ENCODE measurements at places on chromosomes 6 and 20.

GRCh38 chr20:59074456-59074855 is 31.9 kb upstream of the PRELID3B start:
- DNase-seq, result no peak
- H3K4me1 ChIP-seq, result no peaks in the 10 kb centered on the region
- peaks cover 2% of the 10 kb centered on the region for H3K27me3 ChIP-seq
- H3K4me3 ChIP-seq, result no peak overlapping the region

DNA sequence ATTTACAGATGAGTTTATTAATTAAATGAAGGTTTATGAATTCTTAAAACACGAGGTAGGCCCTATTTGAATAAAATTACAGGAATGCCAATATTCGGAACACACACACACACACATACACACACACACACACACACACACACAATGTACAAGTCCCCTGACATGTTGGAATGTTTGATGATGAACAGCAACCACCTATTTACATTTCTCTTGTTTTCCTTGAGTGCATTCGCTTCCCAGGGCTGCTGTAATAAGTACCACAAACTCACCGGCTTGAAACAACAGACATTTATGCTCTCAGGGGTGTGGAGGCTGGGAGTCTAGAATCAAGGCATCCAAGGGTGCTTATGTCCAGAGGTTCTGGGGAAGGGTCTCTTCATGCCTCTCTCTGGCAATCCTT is 90.3 kb downstream of the SLC22A3 start:
- no peak overlapping the region for H3K27ac ChIP-seq
- DNase-seq, result no peak
- peaks cover 7% of the 10 kb centered on the region for H3K27me3 ChIP-seq
- no peak overlapping the region for H3K4me3 ChIP-seq
- no peaks in the 10 kb centered on the region for H3K4me1 ChIP-seq

DNA sequence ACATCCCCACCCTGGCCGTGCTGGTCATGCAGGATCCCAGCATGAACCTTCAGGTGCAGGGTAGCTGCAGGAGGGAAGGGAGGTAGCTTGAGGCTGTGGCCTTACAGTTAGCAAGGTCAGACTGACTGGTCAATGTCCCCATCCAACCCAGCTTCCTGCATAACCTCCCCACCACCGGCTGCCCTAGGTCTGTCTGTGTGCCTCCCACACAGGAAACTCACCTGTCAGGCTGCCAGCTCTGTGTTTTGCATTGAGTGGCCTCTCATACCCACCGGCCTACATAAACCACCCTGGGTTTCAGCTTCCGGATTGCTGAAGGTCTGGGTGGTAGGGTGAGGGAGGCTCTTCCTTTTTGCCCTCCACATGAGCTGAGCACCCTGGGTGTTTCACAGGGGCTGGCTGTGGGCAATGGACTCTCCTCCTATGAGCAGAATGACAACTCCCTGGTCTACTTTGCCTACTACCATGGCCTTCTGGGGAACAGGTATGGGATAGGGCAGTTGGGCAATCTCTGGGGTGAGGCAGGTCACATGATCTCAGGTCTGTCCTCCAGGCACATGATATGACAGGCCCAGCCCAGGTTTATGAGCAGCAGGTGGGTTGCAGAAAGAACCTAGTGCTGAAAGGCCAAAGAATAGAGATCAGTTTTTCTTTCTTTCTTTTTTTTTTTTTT is 1.8 kb downstream of the CTSA start:
- H3K27me3 ChIP-seq, result no peaks in the 10 kb centered on the region
- H3K36me3 ChIP-seq, result peaks cover 9% of the 10 kb centered on the region
- no peak for DNase-seq
- H3K4me1 ChIP-seq, result peaks cover 46% of the 10 kb centered on the region

GRCh38 chr6:36926708-36927513 is 27.6 kb upstream of the PI16 start:
- H3K27ac ChIP-seq, result no peak overlapping the region
- H3K4me3 ChIP-seq, result no peak overlapping the region
- H3K4me1 ChIP-seq, result no peaks in the 10 kb centered on the region
- no peaks in the 10 kb centered on the region for H3K36me3 ChIP-seq

- H3K27me3 ChIP-seq, result no peaks in the 10 kb centered on the region
- peaks cover 26% of the 10 kb centered on the region for H3K36me3 ChIP-seq
- peak; percentile 24 for DNase-seq
- H3K4me3 ChIP-seq, result no peak overlapping the region
- no peak overlapping the region for H3K27ac ChIP-seq
- peaks cover 57% of the 10 kb centered on the region for H3K4me1 ChIP-seq
Observed at GRCh38 chr20:3109350-3110302, 25.1 kb upstream of the AVP start.

DNA sequence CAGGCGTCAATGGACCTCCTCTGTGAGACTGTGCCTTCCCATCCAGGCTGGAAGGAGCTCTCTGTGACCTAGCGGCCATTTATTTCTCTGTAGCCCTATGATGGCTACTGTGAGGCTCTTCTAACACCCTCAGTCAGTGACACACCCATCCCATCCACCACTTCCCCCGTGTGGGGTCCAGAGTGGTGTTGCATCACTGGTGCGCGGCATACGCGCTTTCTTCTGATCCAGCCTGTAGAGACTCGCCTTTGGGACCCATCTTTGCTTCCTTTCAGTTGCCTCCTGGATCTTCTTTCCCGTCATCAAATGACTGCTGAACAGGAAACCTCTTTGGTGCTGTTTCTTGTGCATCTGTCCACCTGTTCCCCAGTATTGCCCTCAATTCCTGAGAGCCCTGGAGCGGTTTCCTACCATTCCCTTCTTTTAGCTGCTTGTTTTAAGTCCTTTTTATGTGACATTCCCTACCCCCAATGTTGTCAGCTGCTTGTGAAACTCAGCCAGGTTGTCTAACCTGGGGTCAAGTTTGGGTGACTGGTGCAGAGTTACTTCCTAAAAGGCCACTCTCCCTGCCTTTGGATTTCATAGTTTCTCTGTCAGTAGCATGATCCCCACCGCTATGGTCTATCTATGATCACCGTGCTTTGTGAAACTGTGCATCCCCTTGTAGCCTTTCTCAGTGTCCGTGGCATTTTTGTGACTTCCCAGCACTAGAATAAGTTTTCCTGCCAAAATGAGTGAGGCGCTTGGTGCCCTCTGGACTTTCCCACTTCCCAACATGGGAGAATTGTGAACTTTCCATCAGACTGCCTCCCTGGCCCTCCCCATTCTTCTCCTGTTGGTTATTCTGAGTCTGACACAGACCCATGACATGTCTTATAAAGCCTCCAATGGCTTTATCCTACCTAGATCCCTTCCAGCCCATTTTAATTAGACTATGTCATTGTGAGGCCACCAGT is 5.7 kb downstream of the PRR3 start:
- DNase-seq, result no peak
- H3K27me3 ChIP-seq, result no peaks in the 10 kb centered on the region
- peaks cover 5% of the 10 kb centered on the region for H3K4me1 ChIP-seq
- H3K4me3 ChIP-seq, result no peak overlapping the region

DNA sequence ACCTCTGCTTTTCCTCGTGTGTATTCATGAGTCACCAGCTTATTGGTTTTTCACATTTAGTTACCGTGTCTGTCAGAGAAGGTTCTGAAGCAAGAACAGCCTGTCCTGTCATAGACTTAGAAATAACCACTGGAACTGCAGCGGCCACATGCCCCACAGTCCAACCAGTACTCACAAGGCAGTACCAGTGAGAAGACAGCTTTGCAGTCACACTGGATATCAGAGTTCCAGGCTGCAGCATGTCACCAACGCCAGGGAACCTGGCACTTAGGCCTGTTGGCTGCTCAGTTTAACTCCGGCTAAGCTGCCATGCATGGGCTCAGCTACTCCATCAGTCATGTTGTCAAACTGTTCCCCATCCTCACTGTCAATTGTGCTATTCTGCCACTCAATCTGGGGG is 40.1 kb downstream of the ADNP start:
- DNase-seq, result no peak
- H3K27me3 ChIP-seq, result no peaks in the 10 kb centered on the region

- H3K36me3 ChIP-seq, result no peaks in the 10 kb centered on the region
- peaks cover 13% of the 10 kb centered on the region for H3K27me3 ChIP-seq
- no peak overlapping the region for H3K27ac ChIP-seq
- no peak for DNase-seq
Observed at GRCh38 chr20:63484236-63484635, 11.8 kb upstream of the KCNQ2 start.

DNA sequence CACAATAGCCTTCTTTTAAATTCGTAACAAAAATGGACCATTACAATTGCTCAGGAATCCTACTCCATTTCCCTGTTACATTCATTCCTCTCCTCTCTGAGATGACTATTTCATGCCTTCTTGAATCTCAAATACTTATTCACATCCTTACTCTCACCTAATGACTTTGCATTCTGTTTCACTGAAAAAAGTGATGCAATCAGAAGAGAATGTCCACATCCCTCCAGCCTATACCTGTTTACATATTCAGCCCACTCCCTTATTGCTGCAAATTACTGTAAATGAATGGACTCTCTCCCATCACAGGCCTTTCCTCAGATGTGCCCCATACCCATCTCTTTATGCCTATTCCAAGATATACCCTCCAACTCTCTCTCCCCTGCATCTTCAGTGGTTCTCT is 8.6 kb downstream of the TAAR1 start:
- no peak for DNase-seq
- H3K27ac ChIP-seq, result no peak overlapping the region
- no peak overlapping the region for H3K4me3 ChIP-seq
- H3K27me3 ChIP-seq, result no peaks in the 10 kb centered on the region
- no peaks in the 10 kb centered on the region for H3K36me3 ChIP-seq
- H3K4me1 ChIP-seq, result no peaks in the 10 kb centered on the region

DNA sequence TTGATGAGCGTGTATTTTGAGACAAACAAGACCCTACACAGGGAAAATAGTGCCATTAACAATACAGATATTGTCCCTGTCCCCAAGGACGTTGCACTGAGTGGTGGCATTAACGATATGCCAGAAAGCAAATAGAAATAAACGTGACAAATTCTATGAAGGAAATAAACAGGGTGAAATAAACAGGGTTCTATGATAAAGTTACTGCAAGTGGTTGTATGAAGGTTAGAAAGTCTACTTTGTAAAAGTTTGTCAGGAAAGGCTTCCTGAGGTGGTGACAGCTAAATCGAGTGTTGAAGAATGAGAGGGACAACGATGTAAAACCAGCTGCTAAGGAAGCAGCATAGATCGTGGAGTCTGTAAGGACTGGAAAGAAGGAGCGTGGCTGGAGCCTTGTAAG is 380.2 kb downstream of the LAMA2 start:
- H3K36me3 ChIP-seq, result no peaks in the 10 kb centered on the region
- no peak overlapping the region for H3K4me3 ChIP-seq
- DNase-seq, result no peak
- no peak overlapping the region for H3K27ac ChIP-seq

DNA sequence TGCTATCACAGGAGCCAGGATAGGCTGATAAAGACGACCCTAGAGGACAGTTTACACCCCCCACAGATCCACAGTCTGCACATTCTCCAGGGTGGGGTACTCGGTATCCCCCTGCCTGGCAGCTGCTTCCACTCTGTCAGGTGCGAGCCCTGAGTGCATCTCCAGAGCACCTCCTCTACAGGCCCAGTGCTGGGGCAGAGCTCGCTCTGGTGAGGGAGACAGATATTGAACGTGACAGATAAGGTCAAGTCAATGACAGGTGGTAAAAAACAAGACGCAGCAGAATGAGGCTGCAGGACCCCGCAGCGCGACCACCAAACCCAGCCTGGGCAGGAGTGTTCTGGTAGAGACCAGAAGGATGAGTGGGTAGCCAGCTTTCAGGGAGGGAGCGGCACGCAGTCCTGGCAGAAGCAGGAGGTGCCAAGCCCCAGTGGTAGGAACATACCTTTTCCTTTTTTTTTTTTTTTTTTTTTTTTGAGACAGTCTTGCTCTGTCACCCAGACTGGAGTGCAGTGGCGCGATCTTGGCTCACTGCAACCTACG is 12.4 kb upstream of the MYL9 start:
- H3K27me3 ChIP-seq, result no peaks in the 10 kb centered on the region
- H3K4me1 ChIP-seq, result peaks cover 2% of the 10 kb centered on the region
- peaks cover 27% of the 10 kb centered on the region for H3K36me3 ChIP-seq
- no peak for DNase-seq
- no peak overlapping the region for H3K27ac ChIP-seq
- H3K4me3 ChIP-seq, result no peak overlapping the region

DNA sequence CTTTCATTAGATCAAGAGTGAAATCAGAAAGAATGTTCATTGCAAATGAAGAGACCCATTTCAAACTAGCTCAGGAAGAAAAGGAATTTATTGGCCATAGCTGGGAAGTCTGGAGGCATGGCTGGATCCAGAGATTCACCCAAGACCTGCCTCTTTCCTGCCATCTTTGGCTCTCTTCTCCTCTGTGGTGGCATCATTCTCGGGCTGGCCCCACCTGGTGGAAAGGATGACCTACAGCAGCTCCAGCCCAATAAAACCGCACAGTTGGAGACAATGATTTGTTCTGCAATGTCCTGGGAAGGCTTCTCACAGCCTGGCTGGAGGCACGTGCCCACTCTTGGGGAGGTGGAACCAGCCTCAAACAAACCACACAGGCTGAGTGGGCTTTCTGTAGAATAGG is 18.1 kb upstream of the FERMT1 start:
- no peaks in the 10 kb centered on the region for H3K4me1 ChIP-seq
- H3K36me3 ChIP-seq, result no peaks in the 10 kb centered on the region
- DNase-seq, result peak; percentile 5

GRCh38 chr6:86782328-86782727 is 155.0 kb upstream of the HTR1E start:
- H3K27me3 ChIP-seq, result no peaks in the 10 kb centered on the region
- no peak overlapping the region for H3K4me3 ChIP-seq
- H3K4me1 ChIP-seq, result no peaks in the 10 kb centered on the region
- no peaks in the 10 kb centered on the region for H3K36me3 ChIP-seq
